ENCODE measurements at places on chromosomes 5 and 9.

- no peak for DNase-seq
Observed at GRCh38 chr9:127972236-127972871, 8.4 kb downstream of the EEIG1 start.

- DNase-seq = no peak
Observed at GRCh38 chr5:2507611-2508010, 243.9 kb downstream of the IRX2 start.

GRCh38 chr5:171493646-171494393 is 74.4 kb downstream of the FGF18 start:
- DNase-seq = no peak

- no peak for DNase-seq
Observed at GRCh38 chr9:91818225-91818585, 131.8 kb downstream of the ROR2 start.

DNA sequence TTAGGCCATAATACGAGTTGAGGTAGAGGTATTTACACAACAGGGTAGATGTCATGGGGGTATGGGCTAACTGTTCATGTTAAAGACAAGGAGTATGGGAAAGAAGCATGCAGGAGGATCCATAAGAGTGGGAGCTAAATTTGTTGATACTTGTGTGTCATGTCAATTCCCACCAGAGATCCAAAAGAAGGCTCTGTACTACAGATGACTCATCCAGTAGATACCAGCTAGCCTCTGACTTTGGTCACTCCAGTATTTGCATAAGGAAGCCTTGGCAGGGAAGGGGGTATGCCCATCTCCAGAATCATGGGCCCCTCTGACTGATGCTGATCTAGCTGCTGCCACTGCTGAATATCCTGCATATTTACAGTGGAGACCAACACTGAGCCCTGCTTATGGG is 743.7 kb upstream of the GRAMD2B start:
- DNase-seq = no peak

- DNase-seq = peak; percentile 5
Observed at GRCh38 chr5:175059687-175060211, 335.4 kb downstream of the MSX2 start.

DNA sequence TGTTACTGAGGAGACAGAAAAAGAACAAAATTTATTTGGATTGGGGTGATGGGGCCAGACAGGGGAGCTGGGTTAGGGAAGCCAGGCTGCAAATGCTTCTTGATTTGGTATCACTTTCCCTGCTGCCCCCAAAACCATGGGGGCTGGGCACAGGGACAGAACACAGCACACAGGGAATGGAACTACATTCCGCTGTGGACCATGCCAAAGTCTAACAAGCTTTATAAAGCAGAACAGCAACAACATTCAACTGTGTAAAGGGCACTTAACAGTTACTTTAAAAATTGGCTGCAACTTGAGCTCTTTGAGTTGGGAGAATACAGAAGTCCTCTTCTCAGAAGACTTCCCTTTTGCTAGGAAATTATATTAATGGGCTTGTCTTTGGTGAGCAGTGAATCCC is 23.8 kb downstream of the C5orf58 start:
- no peak for DNase-seq

- DNase-seq = no peak
Observed at GRCh38 chr9:132430998-132431397, 21.0 kb downstream of the CFAP77 start.

- no peak for DNase-seq
Observed at GRCh38 chr5:146731909-146732659, 146.5 kb downstream of the PPP2R2B start.

- DNase-seq = no peak
Observed at GRCh38 chr5:59856358-59856757, 37.2 kb downstream of the PDE4D start.

- no peak for DNase-seq
Observed at GRCh38 chr5:11814373-11814772, 89.9 kb downstream of the CTNND2 start.

GRCh38 chr5:36982146-36982545 is 105.6 kb downstream of the NIPBL start:
- no peak for DNase-seq

DNA sequence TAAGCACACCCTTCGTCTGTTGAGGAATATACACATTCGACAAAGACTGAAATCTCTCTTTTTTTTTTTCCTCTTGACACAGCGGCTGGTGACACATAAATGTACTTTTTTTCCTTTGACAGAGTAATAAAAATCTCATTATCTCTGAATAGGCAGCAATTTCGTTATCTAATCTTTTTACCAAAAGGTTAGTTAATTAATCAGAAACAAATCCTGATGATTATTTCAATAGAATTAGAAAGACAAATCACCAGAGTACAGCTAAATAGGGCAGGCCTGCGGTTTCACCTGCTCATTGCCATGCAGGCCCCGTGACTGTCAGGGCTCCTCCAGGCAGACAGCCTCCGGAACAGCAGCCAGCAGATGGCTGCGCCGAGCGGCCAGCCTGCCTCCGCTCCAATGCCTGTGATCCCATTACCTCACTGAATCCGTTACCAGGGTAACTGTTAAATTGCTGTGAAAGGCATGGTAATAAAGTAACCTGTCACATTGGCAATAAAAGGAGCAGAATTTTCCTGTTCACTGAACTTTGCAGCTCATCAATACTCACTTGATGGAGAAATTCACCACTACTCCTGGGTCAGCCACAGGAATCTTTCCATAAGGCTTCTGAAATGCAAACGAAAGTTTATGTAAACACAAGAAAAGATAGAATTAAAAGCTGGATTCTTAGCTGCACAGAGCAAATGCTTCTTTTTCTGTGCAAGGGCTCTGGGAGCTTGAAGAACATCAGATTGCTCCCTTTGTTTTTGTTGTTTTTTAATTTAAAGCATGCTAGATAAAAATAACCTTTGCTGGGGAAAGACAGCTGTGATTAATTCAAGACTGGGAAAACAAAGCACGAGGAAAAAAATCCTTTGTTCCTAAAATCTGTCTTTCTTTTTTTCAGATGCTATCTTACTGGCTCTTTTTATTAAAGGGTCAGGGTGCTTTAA is 666.4 kb upstream of the ZNF608 start:
- DNase-seq = no peak

DNA sequence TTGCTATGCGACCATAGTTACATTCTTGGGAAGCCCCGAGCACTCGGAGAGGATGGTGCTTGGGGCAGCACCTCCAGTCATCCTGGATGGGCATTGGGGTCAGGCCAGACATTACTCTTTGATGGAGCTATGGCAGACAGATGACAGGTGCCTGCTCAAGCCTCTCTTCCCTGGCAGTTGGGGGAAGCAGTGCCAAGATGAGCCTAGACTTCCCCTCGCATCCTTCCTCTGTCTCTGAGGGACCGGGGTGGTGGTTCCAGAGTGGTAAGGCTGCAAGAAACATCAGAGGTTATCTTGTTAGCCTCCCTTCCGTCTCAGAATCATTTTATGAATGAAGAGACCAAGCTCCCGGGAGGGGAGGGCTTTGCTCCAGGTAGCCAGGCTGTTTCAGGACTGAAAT is 2.8 kb upstream of the HMCN2 start:
- no peak for DNase-seq

DNA sequence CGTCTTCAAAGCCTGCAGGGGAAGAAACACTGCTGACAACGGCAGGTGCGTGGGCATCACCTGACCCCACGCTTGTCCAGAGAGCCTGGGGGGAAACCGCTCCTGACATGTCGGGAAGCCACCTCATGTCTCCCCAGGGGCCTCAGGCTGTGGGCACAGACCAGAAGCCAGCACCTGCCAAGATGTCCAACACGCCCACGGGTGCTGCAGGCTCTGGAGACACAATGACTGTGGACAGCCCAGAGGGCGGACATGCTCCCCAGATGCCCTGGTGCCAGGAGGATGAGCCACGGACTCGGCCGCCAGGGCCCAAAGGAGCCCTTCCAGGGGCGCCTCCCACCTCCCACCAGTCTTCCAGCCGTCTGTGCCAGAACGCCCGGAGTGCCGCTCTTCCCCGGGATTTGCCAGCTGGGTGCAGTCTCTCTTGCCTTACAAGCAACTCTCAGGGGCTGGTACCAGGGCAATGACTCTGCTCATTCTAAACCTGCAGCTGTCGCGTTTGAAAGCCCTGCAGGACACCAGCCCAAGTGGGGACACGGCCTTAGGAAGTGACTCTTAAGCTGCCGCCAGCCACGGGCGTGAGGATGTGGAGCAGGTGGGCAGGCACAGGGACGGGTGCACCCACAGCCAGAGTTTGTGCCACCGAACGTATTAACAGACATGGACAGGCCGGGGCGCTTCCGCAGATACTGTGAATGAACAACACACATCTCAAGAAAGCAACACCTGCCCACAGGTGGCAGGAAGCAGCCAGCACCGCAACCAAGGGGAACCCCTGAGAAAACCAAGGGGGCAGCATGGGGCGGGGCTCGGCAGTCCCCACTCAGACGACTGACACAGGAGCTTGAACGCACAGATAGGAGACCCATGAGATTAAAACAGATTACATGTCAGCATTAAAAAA is 6.8 kb upstream of the LHX3 start:
- DNase-seq = no peak

GRCh38 chr9:20207176-20207575 is 415.1 kb downstream of the MLLT3 start:
- DNase-seq = no peak

- no peak for DNase-seq
Observed at GRCh38 chr9:4622016-4622415, 40.1 kb upstream of the PLPP6 start.

DNA sequence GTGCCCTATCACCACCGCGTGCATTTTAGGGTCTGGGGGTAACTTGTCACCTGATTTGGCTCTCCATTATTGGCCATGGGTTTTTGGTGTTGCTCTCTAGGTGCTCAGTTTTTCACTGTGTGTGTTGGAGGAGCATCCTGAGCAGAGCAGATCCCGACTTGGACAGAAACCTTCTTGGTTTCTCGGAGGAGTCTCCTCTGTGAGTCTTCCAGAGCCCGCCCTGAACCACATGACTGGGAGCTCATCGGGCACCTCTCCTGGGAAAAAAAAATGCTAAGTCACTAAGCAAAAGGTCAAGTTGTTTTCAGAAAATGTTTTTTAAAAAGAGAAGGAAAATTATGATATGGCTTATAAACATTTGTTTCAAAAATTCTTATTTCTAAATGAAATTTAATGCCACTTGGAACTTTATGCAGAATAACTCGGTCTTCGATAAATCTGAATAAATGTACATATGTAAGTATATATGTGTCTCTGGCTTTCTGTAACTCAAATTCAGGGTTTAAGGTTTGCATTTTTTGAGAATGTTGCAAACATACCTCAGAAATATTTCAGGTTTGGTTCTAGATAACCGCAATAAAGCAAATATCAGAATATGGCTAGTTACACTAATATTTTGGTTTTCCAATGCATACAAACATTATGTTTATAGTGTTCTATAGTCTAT is 255.2 kb downstream of the AUH start:
- DNase-seq = no peak

DNA sequence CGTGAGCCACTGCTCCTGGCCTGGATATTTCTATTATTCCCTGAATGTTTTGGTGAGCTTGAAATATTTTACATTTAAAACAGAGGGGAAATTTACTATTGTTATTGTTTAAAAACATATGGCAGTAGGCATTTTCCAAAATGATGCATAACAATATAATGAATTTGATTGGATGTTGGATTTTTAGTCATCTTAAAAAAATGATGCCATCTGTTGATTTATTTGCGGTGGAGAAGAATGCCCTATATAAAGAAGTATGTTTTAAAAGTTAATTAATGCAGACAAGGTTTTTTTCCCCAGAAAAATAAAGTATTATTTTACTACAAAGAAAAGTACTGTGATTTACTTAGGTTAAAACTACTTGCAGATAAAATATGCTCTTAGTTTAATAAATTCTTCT is 33.4 kb upstream of the ARRDC3 start:
- DNase-seq = no peak

GRCh38 chr5:139266236-139266635 is 27.3 kb upstream of the MATR3 start:
- no peak for DNase-seq

Data from stimulated activated CD4-positive, alpha-beta T cell treated with anti-CD3 and anti-CD28 coated beads, Interleukin-4, amount 100 ng/mL, for 48 hours (primary cell).